ENCODE measurements at places on chromosomes 6 and 20. TPM values are rescaled to one million over a fixed set of nuclear protein-coding genes. Genes with fewer than 3 reads are reported as not detected.

The GNMT gene
- total RNA-seq = 2.8 TPM

DNA sequence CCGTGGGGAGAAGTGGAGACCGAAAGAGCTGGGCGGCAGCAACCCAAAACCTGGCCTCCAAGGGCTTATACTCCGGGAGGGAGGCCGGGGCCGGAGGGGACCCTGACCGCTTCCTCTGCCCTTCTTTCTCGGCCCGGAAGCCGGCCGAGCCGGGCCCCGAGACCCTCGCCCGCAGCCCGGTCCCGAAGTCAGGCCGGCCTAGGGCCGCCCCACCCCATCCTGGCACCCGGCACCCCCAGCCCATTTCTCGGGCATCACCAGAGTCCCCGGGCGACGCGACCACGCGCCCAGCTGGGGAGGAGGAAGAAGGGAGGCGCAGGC lies 572 bp upstream of the ZDHHC14 start:
- DNase-seq = no peak
- H3K4me3 ChIP-seq = peak overlapping the region; percentile 93
- peak overlapping the region; percentile 80 for H3K27ac ChIP-seq

The DNAH8 gene
- 1.1 TPM for total RNA-seq

DNA sequence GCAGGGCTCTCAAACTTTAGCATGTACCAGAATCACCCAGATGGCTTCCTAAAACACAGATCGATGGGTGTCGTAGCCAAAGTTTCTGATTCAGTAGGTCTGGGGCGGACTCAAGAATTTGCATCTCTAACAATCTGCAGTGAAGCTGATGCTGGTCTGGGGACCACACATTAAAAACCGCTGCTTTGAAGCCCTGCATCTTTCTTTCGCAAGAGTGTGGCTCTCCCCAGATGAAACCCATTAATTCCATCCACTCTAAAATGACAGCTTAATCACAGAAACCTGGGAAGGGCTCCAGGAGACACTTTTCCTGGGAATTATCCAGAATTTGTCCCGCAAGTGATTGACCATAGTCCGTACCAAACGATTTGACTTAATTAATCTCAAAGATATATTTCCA lies 319.8 kb upstream of the PLCB4 start:
- DNase-seq = no peak
- no peaks in the 10 kb centered on the region for H3K27me3 ChIP-seq
- no peaks in the 10 kb centered on the region for H3K4me1 ChIP-seq
- no peaks in the 10 kb centered on the region for H3K36me3 ChIP-seq
- H3K4me3 ChIP-seq = no peak overlapping the region

GRCh38 chr20:39195582-39196021 lies 233.5 kb downstream of the DHX35 start:
- no peaks in the 10 kb centered on the region for H3K36me3 ChIP-seq
- no peak overlapping the region for H3K4me3 ChIP-seq
- H3K27ac ChIP-seq = no peak overlapping the region
- H3K4me1 ChIP-seq = no peaks in the 10 kb centered on the region
- no peaks in the 10 kb centered on the region for H3K27me3 ChIP-seq

DNA sequence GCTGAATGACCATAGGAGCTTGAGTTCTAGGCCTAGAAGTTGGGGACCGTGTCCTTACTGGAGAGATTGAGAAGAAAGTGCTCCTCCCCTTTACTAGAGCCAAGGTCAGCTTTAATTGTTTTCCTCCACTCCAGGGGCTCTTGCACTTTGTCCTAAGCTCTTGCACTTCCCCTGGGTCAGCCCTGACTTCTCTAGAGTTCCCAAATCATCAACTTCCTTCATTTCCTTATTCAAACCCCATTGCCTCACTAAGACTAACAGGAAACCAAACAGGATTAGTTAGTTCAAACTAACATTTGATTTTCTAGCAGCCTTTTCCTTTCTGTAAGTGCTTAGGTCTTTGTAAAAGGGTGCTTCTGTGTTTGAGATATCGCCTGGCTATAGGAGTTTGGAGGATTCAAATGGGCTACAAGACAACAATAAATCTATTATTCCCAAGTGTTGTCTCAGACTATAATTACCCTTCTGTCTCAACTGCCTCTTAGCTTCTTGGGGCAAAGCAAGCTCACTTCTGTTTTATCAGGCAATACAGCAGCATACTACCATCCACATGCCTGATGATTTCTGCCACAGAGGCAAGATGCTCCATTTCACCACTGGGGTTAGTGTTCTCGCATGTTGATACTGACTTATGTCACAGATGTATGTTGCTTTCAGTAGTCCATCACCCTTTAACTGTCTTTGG lies 12.8 kb upstream of the DTNBP1 start:
- H3K4me3 ChIP-seq = no peak overlapping the region
- H3K27ac ChIP-seq = no peak overlapping the region
- H3K36me3 ChIP-seq = no peaks in the 10 kb centered on the region
- H3K27me3 ChIP-seq = peaks cover 4% of the 10 kb centered on the region

The PLEKHG1 gene
- total RNA-seq = 450 TPM

DNA sequence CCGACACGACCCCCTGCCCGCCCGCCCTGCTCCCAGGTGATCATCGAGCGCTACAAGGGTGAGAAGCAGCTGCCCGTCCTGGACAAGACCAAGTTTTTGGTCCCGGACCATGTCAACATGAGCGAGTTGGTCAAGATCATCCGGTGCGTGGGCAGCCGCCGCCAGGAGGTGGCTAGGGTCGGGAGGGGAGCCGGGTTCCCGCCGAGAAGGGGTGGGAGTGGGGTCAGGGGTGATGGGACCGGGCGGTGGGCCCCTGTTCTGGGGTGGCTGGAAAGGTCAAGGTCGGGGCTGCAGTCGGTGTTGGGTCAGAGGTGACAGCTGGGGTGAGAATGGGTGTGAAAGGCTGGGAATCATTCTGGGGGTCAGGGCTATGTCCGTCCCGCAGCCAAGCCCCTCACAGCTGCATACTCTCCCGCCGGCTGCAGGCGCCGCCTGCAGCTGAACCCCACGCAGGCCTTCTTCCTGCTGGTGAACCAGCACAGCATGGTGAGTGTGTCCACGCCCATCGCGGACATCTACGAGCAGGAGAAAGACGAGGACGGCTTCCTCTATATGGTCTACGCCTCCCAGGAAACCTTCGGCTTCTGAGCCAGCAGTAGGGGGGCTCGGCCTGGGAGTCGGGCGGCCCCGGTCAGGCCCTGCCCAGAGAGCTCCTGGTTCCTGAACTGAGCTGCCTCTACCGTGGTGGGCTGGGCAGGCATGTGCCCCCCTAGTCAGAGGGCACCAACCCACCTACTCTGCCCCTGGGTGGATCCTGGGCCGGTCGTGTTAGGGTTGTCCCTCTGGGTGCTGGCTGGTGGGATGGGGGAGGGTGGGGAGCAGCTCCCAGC lies 1.0 kb downstream of the MAP1LC3A start:
- no peaks in the 10 kb centered on the region for H3K27me3 ChIP-seq
- DNase-seq = peak; percentile 47
- H3K27ac ChIP-seq = peak overlapping the region; percentile 6
- peaks cover 8% of the 10 kb centered on the region for H3K4me1 ChIP-seq
- no peak overlapping the region for H3K4me3 ChIP-seq

DNA sequence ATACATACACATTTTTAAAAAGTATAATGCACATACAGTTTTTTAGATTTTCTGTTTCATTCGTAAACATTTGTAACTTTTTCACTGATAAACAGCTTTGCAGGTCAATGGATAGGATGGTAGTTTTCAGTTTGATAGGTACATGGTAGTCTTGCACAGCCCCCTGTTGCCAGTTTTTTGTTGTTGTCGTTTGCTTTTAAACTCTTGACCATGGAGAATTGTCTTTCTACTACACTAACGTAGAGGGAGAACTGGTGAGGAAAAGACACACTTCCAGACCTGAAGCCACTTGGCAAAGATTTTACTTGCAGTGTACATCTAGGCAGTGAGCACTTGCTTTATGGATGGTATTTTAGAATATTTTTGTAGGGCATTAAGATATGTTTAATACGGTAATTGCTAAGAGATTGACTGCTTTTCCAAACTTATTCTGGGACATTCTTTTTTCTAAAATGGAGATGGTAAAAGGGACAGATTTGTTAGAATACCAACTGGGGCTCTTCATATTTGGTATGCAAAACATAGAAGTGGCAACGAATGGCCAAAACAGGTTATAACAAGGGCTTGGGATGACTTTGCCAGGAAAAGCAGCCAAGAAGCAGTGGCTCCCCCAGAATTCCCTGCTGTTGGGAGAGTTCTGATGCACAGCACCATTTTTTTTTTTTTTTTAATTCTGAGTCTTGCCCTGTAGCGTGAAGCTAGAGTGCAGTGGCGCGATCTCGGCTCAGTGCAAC lies 1.5 kb downstream of the PYGB start:
- DNase-seq = no peak
- no peak overlapping the region for H3K4me3 ChIP-seq
- peaks cover 6% of the 10 kb centered on the region for H3K27me3 ChIP-seq
- H3K27ac ChIP-seq = no peak overlapping the region

DNA sequence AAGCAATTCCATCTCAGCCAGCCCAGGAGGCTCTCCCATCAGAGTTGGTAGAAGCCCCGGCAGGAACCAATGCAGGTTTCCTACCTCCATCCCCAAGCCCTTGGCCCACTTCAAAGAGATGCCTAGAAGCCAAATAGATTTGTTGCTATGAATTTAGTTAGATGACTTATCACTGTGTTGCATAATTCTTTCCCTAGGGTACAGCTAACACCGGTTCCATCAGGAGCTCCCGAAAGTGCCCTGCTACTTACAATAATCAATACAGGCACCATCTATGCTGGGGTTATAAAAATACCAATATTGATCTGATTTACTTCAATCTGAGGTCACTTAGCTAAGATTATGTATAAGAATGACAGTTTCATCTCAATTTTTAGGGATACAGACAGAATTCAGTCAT lies 113.0 kb downstream of the MAP7 start:
- DNase-seq = no peak
- H3K27me3 ChIP-seq = no peaks in the 10 kb centered on the region
- H3K36me3 ChIP-seq = no peaks in the 10 kb centered on the region

DNA sequence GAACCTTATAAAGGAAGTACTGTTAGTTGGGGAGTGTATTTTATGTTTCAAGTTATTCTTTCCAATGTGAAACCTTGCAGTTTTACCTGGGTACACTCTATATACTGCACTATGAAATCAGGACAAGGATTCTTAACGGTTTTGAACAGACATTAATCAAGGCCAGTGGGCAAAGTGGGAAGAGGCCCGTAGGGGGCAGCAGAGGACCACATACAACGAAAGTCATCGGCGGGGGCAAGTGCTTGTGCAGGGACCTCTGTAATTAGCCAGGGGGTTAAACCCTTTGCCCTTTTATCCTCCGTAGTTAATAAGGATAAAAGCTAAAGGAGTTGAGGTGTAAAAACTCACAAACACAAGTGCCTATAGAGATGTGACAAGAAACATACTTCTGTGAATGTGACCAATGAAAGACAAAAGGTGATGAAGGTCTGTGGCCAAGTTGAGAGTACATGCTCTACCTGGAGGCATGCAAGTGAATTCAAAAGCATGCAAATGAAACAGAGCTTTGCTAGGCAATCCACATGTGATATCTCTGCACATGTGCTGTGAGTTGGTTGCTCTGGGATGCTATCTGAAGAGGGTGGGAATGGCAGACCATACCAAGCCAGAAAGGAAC lies 392.7 kb upstream of the MAN1A1 start:
- DNase-seq = peak; percentile 71
- no peaks in the 10 kb centered on the region for H3K27me3 ChIP-seq
- no peak overlapping the region for H3K27ac ChIP-seq
- no peaks in the 10 kb centered on the region for H3K4me1 ChIP-seq

- peaks cover 2% of the 10 kb centered on the region for H3K36me3 ChIP-seq
- no peak overlapping the region for H3K27ac ChIP-seq
- peak overlapping the region; percentile 80 for H3K4me3 ChIP-seq
- no peak for DNase-seq
- peaks cover 23% of the 10 kb centered on the region for H3K4me1 ChIP-seq
- H3K27me3 ChIP-seq = no peaks in the 10 kb centered on the region
These were observed 1.4 kb downstream of the RPS10 start for GRCh38 chr6:34424200-34425131.

- H3K27me3 ChIP-seq = no peaks in the 10 kb centered on the region
- peaks cover 2% of the 10 kb centered on the region for H3K36me3 ChIP-seq
- H3K4me3 ChIP-seq = no peak overlapping the region
- H3K27ac ChIP-seq = no peak overlapping the region
- DNase-seq = no peak
These were observed 19.8 kb upstream of the MYL9 start for GRCh38 chr20:36521526-36521925.

DNA sequence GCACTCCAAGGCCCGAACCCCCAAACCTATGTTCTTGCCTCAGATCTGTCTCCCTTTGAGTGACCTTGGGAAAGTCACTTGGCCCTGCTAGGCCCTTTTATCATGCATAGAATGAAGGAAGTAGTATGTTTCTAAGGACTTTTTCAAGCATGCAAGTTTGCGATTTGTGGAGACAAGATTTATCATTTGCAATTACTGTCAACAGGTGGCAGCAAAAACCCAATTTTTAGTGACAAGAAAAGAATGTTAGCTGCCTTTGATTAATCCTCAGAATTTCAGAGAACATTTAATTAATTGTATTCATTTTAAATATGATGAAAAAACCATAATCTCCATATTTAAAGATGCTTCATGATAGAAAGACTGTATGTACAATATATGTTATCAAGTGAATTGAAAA lies 28.3 kb upstream of the PREP start:
- no peaks in the 10 kb centered on the region for H3K36me3 ChIP-seq
- H3K27me3 ChIP-seq = peaks cover 7% of the 10 kb centered on the region
- DNase-seq = peak; percentile 52
- no peaks in the 10 kb centered on the region for H3K4me1 ChIP-seq
- no peak overlapping the region for H3K27ac ChIP-seq

The OR2H2 gene
- not detected for total RNA-seq
